Stimulated activated CD8-positive, alpha-beta memory T cell treated with anti-CD3 and anti-CD28 coated beads, Interleukin-7, amount 100 ng/mL, for 48 hours (primary cell): ENCODE measurements at places on chromosomes 2 and 18.

DNA sequence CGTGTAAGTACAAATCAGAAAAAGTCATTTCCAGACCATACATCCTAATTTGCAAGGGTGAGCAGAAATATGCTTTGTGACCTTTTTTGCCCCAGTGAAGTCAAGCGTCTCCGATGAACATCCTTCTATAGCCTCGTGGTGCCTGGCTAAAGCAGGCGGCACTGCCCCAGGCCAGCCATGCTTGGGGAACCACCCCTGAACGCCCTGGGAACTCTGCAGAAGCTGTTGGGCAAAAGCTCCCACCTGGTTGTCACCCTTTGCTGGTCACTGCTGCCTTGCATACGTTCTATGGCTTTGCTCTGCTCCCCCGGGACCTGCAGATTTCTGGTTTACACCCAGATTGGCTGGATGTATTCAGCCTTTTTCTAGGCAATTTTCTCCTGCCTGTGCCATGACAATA lies 256.4 kb downstream of the SS18 start:
- DNase-seq = no peak

GRCh38 chr2:136175868-136176267 lies 57.9 kb upstream of the CXCR4 start:
- DNase-seq = no peak

- no peak for DNase-seq
These were observed 72.5 kb downstream of the GULP1 start for GRCh38 chr2:188364033-188364630.

DNA sequence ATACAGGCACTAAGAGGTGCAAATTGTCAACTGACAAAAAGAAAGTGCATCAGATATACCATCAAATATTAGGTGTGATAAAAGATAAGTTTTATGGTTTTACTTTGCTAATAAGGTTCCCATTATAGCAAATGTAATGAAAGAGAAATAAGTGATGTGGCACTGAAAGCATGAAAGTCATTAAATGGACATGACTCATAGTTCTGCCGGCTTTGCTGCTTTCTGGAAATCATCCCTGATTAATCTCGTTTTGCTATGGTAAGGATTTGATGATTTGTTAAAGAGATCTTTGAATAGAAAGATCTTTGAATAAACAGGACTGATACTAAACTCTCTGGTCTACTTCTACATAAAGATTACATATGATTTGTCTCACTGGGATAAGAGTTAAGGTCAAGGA lies 72.7 kb downstream of the CLIP4 start:
- DNase-seq = no peak

DNA sequence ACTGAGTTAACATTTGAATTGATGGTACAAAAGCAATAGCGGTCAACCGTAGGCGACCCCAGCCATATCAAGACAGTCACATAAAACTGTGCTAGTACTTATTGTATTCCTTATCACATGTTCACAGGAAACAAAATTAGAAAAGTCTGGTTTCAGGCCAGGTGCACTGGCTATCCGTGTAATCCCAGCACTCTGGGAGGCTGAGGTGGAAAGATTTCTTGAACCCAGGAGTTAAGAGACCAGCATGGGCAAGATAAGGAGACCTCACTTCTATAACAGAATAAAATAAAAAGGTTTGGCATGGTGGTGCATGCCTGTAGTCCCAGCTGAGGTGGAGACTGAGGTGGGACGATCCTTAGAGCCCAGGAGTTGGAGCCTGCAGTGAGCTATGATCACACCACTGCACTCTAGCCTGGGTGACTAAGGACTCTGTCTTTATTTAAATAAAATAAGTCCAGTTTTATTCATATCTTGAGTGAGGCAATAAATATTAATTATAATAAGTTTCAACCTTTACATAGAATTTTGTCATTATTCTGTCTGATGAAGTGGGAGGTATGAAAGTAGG lies 84.1 kb upstream of the RGPD4 start:
- DNase-seq = no peak

DNA sequence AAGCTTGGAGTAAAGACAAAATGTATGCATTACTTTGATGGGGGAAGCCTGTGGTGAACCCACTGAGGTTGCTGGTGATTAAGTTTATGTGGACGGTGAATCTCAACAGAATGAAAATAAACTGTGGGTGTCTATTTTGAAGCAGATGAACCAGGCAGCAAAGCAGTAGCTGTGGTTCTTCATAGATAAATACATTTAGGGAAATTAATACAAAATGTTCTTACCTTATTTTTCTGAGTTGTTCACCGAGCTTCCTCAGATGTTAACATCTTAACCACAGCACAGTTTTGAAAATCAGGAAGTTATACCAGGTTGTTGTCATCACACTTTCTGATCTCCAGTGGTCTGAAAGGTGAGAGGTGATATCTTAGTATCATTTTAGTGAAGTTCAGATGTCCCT lies 53.9 kb downstream of the NCK2 start:
- DNase-seq = no peak

DNA sequence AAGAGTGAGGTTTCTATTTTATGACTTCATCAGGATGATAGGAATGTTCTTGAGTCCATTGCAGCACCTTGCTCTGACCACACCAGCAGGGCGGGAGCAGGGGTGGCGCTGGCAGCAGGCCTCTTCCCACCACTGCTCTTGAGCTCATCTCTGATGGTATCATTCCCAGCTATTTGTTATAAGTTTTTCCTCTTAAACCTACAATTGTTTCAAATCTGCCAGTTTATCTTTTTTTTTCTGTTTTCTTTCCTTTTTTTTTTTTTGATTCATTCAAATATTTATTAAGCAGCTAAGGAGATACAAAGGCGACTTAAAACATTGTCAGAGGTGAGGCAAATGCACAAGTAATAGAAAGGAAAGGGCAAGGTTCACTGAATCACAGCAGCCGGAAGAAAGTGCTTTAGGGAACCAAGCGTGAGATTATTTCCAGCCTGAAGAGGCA lies 28.7 kb downstream of the NIFK start:
- DNase-seq = no peak

DNA sequence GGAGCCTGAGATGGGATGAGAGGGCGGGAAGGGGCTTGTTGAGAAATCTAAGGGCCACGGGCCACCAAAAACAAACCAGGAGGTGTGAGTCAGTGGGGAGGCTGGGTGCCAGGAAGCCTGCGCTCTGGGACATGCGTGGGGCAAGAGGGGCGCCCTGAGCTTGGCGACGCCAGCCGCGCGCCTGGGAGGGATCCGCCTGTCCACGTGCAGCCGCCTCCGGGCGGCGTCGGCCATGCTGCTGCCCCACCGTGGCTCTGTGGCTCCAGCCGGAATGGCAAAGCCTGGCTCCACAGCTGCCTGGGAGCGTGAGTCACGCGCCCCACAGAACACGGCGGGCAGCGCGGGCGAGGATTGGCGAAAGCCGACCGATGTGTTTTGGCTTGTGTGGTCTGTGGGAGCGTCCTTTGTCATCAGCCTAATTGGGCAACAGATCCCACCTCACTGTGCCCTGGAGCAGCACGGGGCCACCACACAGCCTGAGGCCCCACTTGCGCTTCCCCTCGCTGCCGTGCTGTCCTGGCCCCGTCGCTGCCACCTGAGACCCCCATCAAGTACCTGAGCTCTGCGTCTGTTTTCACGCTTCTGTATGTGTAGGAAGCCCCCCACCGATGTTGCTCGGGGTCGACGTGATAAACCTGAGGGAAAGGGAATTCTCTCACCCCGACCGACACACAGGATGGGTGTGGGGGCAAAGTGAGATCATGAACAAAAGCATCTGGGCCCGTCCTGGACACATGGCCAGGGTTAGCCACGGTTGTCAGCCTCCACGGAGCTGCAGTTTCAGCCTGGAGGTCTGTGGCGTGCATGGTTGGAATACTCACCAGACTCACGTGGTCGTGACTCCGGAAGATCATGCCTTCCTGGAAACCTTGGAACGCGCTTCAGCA lies 80.5 kb downstream of the NFATC1 start:
- no peak for DNase-seq

DNA sequence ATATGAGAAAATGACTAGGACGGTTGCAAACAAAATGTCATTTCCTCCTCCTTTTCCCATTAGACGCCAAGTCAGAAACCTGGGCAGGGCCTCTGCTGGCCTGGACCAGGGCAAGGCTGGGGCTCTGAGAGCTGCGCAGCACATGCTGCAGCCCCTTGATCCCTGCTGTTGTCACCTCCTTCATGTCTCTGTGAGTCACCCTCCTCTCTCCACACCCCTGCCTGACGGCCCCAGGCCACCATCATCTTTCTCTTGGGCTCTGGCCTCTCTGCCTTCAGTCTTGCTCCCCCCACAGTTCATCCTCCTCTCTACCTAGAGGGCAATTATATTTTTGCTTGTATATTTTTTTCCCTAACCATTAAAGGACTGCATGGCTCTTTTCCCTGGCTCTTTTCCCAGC lies 10.0 kb downstream of the FLACC1 start:
- no peak for DNase-seq

GRCh38 chr2:226869371-226869770 lies 33.5 kb downstream of the RHBDD1 start:
- DNase-seq = no peak

DNA sequence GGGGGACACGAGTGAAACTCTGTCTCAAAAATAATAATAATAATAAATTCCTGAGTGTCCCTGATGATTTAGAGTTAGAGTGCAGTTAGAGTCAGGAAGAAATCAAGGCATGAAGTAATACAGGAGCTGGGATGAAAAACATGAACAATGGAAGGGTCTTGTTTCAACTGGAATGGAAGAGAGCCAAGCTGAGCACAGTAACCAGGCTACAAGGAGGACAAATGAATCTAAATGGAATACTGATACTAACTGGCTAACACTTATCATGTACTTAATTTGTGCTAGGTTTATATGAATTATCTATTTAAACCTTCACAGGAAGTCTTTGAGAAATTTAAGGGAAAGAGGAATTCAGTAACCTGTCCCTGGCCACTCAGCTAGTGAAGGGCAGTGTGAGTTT lies 38.8 kb upstream of the PSME4 start:
- no peak for DNase-seq

GRCh38 chr2:232966122-232966521 lies 46.9 kb downstream of the NGEF start:
- DNase-seq = no peak

GRCh38 chr2:207616185-207616584 lies 9.0 kb downstream of the METTL21A start:
- no peak for DNase-seq

DNA sequence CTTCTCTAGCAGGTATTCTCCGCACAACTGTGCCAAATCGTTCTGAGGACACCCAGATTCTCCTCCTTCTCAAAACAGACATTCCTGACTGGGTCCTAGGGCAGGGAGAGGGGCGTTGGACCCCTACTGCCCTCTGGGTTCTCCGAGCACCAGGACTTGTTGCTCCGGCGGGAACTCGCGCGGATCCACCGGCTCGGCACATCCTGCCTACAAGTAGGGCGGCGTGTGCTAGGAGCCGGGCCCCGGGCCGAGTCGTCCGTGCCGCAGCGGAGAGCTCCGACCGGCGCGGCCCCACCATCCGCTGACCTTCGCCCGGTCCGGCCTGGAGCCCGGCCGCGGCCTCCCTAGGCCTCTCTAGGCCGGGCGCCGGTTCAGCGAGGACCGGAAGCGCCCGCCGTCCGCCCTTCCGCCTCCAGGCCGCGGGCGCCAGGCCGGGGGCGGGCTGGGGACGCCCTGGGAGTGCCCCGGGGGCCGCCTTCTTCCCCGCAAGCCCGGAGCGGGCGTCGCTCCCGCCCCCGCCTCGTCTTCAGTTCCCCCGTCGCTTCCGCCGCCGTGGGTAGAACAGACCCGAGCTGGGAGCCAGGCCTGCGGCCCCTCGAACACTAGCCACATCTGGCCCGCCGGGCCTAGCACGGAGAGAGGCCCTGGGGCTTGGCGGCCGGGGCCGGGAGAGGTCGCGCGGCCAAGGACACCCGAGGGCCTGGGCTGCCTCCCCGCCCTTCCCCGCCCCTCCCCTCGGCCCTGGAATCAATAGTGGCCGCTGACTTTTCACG lies 7.6 kb upstream of the ONECUT2 start:
- DNase-seq = no peak
